ENCODE measurements at places on chromosomes 12 and 14. TPM values are rescaled to one million over a fixed set of nuclear protein-coding genes. Genes with fewer than 3 reads are reported as not detected.

ACSS3 gene
- total RNA-seq: 26.8 TPM

SDR9C7 gene
- not detected for total RNA-seq

SDR39U1 gene
- total RNA-seq: 13.5 TPM

CLEC1A gene
- not detected for total RNA-seq

HCAR1 gene
- 0.43 TPM for total RNA-seq

RNASE7 gene
- total RNA-seq: not detected

RNU4-1 gene
- total RNA-seq: under 0.01 TPM

TAS2R50 gene
- 5.8 TPM for total RNA-seq

ADAM20 gene
- 0.86 TPM for total RNA-seq

STYK1 gene
- total RNA-seq: 0.86 TPM

LRCOL1 gene
- not detected for total RNA-seq

EML1 gene
- total RNA-seq: 34.5 TPM

PLEKHH1 gene
- 0.43 TPM for total RNA-seq

PRICKLE1 gene
- 13.9 TPM for total RNA-seq

RERG gene
- total RNA-seq: 0.64 TPM

IL22 gene
- not detected for total RNA-seq

NEUROD4 gene
- not detected for total RNA-seq

NDUFB1 gene
- total RNA-seq: 243 TPM

CHFR gene
- 51.9 TPM for total RNA-seq

BATF gene
- not detected for total RNA-seq

GPRC5D gene
- total RNA-seq: not detected

FOXG1 gene
- total RNA-seq: not detected

CMKLR1 gene
- 1.7 TPM for total RNA-seq

ACAD10 gene
- 16.4 TPM for total RNA-seq
